T-cell (primary cell): ENCODE measurements at places on chromosomes 7 and 10.

DNA sequence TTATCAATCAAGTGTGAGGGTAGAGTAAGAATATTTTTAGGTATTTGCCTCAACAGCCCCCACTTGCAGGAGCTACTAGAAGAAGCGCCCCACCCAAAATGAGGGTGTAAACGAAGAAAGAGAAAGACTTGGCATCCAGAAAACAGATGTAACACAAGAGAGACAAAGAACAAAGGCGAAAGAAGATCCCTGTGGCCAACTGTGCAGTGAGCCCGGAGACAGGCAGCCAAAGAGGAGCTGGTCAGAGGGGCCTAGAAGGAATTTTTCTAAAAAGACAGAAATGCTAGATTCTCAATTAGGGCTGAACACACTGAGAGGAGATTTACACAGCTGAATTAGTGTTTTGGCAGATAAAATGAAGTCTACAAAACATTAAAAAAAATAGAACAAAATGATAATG, 29.6 kb upstream of the EIF5AL1 start:
- no peak for DNase-seq

DNA sequence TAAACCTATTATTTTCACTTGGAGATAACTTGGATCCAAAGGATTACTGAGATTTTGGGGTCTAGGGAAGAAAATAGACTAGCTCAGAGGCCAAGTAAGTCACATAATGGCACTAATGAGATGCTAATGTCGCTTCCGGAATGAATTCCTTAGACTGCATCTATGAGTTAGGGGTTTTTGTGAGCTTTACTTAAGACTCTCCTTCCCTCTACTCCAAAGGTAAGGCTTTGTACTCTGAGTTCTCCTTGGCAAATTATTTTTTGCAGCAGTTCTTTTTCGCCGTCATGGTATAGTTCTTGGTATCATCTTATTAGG, 143.9 kb upstream of the KLF14 start:
- DNase-seq, result no peak

GRCh38 chr10:28403090-28403489, 100.2 kb upstream of the MPP7 start:
- DNase-seq, result no peak

- DNase-seq, result no peak
Measured at GRCh38 chr7:48245751-48246472, 74.7 kb downstream of the ABCA13 start.

DNA sequence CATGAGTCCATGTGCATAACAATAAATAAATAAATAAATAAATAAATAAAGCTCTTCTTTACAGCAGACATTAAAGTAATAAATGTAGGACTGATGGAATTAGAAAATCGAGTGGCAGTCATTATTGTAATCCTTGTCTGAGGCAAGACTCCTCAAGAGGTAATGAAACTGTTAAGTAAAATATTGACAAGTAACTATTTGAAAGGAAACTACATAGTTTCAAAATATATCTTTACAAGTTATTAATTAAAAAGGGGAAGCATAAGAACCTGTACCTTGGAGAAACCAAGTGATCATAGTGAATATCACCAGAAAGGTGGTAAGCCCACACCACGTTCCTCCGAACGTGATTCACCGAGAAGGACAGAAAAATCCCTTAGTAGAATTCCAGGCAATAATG, 285.6 kb upstream of the SORCS1 start:
- no peak for DNase-seq

DNA sequence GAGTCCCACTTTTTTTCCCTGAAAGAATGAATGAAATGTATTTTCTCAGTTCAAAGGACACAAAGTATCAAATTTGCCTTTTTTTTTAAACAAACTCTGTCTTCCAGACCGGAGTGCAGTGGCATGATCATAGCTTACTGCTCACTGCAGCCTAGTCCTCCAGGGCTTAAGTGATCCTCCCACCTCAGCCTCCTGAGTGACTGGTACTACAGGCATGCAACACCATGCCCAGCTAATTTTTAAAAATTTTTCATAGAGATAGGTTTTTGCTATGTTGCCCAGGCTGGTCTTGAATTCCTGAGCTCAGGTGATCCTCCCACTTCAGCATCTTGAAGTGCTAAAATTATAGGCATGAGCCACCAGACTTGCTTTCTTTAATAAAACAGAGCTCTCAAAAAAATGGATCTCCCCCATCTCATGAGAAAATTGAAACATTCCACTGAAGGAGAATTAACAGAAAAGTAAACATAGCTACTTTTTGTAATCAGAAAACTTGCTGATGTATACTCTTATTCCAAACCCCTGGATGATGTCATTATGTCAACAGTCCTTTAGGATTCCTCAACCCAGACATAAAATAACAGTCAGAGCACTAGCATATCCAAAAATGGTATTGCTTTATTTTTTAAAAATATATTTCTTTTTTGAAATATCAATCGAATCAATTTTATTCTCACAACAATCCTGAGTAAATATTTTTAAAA, 12.3 kb upstream of the TRDMT1 start:
- DNase-seq, result no peak

DNA sequence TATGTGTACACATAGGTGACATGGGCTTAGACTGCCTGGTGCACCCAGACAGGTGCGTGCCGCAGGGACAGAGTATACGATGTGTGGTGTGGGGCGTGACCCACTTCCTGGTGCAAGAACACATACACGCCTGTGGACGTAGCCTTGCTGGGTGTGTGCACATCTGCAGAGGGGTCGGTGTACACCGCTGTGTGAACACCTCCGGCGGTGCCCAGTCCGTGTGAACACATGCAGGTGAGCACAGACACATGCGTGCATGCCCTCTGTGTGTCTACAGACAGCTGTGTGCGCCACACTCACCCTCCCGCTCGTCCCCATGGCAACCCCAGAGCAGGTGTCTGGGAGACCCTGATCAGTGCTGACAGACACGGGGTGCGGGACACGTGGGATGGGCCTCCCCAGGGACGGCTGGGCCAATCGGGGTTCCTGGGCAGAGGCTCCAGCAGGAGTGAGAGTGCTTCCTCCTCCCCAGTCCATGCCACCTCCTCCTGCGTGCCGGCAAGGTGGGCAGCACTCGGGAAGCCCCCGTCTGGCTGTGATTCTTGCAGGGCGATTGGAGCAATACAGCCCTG, 23.4 kb downstream of the ELFN1 start:
- no peak for DNase-seq

DNA sequence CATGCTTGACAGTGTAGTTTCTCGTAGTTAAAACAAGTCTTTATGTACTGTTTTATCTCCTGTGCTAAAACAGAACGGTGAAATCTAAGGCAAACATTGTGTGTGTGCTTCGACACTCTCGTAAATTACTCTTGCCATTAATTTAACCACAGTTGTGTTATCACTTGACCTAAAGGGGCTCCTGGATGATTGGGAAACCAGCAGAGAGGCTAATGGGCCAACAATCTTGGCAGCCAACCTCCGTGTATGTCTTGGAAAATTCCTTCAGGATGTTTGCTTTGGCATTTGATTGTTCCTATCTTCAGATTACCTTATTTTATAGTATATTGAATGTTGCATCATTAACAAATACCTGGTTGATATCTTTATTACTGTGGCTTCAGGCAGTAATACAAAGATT, 409.5 kb downstream of the SDK1 start:
- DNase-seq, result no peak

DNA sequence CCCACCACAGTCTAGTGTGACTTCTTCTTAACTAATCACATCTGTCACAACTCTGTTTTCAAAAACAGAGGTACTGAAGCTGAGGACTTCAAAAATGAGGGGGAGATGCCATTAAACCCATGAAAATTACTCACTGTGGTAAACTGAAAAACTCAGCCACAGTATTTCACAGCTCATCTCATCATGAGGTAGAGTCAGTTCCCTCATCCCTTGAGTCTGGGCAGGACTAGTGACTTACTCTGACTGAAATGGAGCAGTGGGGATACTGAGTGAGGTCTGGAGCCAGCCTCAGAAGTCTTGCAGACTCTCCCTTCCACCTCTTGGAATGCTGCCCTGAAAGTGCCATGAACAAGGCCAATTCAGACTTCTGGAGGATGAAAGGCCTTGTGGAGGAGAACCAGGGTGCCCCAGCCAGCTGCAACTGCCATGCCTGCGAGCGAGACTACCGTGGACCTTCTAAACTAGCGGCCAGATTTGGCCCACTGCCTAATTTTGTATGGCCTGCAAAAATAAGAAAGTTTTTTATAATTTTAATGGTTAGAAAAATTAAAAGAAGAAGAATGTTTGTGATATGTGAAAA, 24.7 kb upstream of the ANKRD1 start:
- DNase-seq, result no peak

- DNase-seq, result no peak
Measured at GRCh38 chr7:44471436-44471835, 19.0 kb downstream of the NUDCD3 start.

- peak; percentile 25 for DNase-seq
Measured at GRCh38 chr10:83871187-83872081, 267.9 kb upstream of the GHITM start.

DNA sequence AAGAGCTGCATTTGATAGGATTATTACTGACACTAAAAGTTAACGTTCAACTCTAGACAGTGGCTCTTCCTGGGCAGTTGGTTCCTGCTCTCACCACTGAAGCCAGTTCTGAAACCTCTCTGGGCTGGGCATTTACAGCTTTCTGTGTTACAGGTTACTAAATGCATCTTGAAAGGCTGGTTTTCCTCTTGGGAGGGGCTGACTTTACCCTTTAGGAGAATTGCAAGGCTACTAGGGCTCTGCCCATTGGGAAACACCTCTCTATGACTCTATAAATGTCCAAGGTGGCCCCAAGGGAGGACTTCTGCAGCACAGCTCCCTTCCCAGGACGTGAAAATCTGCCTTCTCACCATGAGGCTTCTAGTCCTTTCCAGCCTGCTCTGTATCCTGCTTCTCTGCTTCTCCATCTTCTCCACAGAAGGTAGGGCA, at the start of gene GPR15LG:
TSS of gene GPR15LG (plus strand) at position 301 of the 429 bp plus-strand sequence. CDS start at position 352, 51 bp downstream.
- no peak for DNase-seq

- no peak for DNase-seq
Measured at GRCh38 chr7:115953592-115954255, 76.8 kb downstream of the TFEC start.

DNA sequence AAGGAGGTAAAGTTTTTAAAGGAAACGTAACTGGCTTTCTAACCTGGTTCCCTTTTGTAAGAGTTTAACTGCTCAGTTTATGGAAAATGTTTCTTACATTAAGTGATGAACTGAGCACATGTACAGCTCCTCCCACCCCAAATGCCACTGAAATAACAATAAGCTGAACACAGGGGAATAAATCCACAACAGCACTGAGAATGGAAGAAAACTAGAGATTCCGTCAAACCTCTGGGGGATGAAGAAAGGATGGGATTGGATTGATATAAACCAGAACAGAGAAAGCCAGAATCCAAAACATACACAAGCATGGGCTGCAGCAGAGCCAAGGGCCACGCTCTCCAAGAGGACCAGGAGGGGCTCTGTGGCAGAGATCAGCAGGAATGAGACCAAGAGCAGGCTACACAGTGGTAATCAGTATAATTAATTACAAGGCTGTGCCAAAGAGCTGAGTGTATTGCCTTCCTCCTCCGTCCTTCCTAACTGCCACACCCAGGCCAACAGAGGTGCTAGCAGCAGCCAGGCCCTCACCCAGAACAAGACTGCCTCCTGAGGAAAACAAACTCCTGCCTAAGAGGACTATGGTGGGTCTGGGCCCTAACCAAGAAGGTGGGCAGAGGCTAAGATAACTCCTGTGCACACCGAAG, 73.9 kb downstream of the KIAA1549 start:
- no peak for DNase-seq
